Tibial artery (tissue), 4 donors: ENCODE measurements at places on chromosomes 6 and 20.

GRCh38 chr6:151624900-151625536 is 131.2 kb downstream of the CCDC170 start:
- DNase-seq = no peak

DNA sequence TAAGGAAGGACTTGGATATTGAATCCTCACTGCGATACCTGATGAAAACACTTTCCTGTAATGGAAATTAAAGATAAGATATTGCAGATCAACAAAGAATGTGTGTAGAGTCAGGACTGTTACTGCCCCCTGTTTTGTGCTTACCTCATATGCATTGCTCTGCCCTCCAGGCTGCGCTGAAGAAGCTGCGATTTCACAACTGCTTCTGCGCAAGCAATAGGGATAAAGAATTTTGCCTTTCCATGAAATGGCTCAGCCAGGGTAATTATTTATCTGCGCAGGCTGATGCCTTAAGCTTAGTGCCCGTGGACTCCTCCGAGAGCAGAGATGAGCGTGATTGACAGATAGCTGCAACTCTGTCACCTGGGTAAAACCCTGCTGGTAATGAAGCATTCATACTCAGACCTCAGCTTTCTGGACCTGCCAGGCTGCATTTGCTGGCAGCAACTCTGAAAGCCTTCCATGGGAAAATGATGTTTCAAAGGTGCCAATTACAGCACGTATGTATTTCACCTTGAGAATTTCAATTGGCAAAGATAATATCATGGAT is 370.6 kb downstream of the SAMD5 start:
- DNase-seq = no peak

- no peak for DNase-seq
These were observed 280.6 kb upstream of the SULF2 start for GRCh38 chr20:48065833-48066232.

- DNase-seq = no peak
These were observed 334.7 kb downstream of the BCKDHB start for GRCh38 chr6:80441131-80441530.

GRCh38 chr6:131052181-131052580 is 10.9 kb downstream of the EPB41L2 start:
- no peak for DNase-seq

GRCh38 chr20:63735859-63736718 is at the start of gene LIME1:
LIME1 (plus strand) TSS chr20:63736664; CDS start chr20:63737550, 886 bp downstream.
- DNase-seq = no peak

GRCh38 chr20:19794941-19795340 is 36.9 kb downstream of the RIN2 start:
- no peak for DNase-seq

DNA sequence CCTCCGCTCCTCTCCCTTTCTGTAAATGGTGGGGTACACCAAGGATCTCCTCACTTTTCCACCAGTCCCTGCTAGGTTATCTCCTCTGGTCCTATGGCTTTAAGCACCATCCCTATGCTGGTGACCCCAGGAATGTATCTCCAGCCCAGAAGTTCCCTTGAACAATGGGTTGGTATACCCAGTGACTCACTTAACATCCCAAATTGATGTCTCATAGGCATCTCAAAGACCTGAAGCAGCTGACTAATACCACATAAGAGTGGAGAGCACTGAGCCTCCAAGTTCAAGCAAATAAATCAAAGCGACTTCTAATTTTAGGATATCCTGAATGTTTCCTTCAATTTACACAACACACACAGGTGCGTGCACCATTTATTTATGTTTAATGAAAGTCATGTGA is 48.3 kb downstream of the ADGRF1 start:
- DNase-seq = no peak

DNA sequence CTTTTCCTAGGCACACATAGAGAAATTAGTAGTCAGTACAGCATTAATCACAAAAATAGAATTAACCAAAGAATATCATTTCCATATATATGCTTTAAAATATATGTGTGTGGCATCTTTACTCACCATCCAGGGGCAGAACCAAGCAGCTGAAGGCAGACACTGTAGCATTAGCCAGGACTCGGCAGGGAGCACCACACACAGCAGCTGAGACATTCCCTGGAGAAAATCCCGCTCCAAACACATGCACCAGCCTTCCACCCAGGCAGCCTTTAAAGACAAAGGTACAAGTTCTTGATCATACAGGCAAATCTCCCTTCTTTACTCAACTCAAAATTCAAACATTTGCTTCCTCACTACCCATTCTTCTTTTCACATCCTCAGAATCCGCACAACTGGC is 64.7 kb downstream of the PKHD1 start:
- no peak for DNase-seq

DNA sequence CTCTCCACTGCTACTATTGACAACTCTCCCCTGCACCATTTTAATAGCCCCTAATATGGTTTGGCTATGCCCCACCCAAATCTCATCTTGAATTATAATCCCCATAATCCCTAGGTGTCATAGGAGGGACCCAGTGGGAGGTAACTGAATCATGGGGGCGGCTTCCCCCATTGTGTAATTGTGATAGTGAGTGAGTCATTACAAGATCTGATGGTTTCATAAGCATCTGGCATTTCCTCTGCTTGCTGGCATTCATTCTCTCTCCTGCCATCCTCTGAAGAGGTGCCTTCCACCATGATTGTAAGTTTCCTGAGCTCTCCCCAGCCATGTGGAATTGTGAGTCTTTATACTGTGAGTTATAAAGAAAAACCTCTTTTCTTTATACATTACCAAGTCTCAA is 74.1 kb upstream of the TCF21 start:
- peak; percentile 36 for DNase-seq

DNA sequence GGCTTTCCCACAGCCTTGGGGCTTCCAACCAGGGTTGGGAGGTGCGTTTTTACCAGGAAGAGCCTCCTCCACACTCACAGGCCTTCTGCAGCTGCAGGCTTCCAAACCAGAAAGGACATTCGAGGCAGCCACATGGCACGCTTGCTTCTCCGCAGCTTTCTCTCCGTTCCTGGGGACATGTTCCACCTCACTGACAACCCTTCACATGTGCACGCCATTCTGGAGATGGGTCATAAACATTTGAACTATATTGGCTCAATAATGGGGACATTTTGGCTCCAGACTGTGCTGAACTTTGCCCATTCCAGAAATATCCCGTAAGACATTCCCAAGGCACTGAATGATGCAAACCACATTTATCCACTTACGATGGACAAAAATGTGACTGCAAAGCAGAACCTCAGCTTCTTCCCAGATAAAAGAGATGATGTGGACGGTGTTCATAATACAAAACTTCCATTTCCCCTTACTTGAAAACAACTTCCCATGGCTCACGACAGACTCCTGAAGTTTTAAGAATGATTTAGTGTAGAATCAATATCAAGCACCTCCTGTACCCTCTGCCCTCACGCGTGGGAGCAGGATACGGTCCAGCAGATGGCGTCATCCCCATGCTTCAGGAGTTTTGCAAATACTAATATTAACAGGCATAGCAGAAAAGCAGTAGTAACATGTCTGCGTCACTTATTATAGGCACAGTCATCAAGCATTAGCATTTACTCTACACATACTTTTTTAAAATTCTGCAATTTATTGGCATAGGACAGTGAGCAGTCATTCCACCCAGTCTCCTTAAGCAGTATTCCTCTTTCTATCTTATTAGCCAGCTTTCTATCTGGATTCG is 25.4 kb upstream of the FOXF2 start:
- no peak for DNase-seq

DNA sequence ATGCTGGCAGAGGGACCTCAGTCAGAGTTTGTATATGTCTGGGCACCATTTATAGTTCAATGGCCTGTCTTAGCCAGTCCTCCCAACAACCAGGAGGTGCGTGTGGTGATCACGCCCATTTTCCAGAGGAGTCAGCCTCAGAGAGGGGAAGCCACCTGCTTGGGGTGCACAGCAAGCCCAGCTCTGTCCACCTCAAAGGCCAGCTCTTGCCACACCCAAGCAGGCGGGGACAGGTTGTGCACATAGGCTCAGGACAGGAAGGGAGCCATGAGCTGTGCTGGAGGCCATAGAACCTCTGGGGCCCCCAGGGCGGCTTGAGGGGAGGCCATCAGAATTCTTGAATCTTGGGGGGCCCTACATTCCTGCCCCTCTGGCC is 61.2 kb downstream of the DLGAP4 start:
- no peak for DNase-seq

DNA sequence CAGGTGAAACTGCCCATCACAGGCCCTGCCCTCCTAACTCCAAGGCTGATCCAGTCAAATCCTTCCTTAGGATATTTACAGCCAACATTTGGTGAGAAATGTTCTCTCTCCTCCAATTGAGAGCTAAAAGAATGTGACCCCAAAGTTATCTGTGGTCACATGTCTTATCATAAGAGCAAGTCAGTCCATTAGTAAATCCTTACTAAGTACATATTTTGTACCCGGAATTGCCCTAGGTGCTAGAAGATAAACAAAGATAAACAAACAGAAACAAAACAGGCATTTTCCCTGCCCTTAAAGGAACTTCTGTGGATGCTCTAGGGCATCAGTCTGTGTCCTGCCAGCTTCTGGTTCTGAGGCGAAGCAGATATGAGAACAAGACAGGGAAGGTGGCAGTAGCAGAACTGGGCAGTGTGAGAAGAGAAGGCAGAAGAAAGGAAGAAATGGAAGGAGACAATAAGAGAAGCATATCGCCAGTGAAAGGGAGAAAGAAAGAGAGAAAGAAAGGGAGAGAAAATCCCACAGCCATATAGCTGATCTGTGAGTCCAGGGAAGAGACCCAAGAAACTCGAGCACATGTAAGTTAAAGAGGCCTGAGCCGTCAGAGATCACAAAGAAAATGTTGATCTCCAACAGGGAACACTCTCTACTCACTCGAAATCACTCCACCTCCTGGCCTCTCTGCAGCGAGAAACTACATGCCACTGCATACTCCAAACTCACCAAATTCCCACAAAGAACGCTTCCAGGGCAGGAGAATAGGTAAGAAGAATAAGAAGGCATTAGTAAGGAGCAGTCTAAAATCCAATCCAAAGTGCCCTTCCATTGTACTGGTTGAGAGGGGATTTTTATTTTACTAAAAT is 41.7 kb downstream of the CDK5RAP1 start:
- DNase-seq = no peak

DNA sequence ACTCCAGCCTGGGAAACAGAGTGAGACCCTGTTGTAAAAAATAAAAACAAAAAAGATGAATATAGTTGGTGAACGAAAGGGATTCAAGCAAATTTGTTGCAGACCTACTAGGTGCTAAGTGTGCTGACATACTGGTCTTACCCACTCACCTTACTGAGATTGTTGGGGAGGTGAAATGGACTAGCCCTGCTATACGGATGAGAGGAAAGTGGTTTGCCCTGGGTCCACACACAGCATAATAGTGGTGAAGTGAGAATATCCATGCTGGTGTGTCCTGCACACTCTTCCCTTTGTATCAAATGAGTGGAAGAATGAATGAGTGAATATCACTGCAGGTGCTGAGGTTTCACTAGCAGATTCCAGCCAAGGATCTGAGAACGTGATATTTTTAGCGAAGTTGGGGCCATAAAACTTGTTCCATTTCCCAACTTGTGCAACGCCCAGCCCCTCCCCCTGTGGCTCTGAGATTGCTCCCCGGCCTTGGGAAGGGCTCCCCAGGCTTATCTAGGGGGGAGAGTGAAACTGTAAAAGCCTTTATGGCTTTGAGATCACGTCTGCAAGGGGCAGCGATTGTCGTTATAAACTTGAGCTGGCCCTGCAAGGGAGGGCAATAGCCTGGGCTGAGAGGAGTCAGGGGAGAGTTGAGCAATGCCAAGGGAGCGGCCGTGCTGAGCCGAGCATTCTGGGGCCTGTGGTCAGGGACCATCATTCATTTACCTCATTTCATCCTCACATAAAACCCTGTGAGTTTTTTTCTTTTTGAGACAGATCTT is 33.2 kb upstream of the TTPAL start:
- no peak for DNase-seq

DNA sequence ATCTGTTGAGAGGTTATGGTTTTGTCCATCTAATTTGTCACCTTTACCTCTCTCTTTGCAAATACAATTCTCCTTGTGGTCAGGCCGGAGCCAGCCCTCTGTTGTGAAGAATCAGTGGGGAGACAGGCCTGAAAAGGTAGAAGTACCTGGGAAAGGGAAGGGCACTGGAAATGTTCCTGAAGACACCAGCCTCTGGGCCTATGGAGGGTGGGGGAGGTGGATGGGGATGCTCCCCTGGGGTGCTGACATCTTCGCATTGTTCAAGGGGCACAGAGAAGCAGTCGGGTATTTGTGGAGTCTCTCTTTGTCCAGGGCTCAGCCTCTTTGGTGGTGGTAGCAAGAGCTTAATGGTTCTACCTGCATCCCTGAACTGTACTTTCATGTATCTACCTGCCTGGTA is 24.4 kb upstream of the AFDN start:
- no peak for DNase-seq
